Activated T-cell treated with anti-CD3 and anti-CD28 coated beads, Interleukin-2, amount 50 U/mL, for 72 hours (primary cell): ENCODE measurements at places on chromosomes 12 and 14. TPM values are rescaled to one million over a fixed set of nuclear protein-coding genes. Genes with fewer than 3 reads are reported as not detected.

GRCh38 chr14:22448905-22449599 lies 140.0 kb downstream of the DAD1 start:
- DNase-seq = no peak

DNA sequence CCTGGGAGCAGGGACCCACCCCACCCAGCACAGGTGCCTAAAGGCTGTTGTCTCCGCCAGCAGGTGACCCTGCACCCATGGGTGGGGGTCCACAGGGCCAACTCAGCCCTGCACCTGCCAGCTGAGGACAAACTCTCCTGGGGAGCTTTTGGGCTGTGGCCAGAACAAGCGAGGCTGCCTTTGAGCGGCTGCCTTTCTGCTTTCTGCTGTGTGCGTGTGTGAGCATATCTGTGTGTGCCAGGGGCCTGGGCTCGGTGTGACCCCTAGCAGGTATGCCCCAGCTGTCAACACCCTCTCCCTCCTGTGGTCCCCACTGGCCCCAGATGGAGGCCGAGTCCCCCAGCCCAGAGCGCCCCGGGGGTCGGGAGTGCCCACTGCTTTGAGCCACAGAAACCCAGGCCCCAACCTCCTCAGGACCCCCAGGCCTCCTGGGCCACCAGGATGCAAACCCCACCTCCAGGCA lies 25.9 kb upstream of the GPR132 start:
- DNase-seq = no peak

DNA sequence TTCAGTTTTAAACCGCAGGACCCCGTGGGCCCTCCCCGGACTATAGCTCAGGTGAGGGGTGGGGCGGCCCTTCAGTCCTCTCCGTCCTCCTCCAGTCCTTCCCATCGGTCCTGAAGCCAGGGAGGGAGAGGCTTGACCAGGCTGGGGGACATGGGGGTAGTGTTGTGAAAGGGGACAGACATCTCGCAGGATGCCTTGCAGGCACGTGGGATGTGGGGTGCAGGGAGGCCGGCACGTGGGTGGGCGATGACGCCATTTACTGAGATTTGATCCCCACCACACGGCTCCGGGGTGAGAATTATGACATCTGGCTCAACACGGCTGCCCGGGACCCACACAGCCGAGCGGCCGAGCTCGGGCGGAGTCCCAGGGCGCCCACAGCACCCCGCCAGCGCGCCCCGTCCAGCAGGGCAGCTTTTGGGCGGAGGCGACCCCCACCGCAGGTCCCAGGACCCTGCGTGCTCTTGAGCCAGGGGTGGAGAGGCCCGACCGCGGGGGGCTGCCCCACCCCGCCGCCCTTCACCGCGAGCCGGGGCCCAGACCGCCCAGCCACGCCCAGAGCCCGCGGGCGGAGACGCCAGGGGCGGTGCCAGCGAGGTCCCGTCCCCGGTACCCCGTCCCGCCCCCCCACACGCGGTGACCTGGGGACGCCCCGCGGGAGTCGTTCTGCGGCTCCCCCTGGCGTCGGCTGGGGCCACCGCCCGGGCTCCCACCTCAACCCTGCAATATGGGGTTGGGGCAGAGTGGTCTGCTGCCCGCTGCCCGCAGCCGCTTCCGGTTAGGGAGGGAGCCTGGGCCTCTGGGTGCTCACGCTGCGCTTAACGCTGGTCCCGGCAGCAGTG lies 3.3 kb upstream of the EXOC3L4 start:
- peak; percentile 82 for DNase-seq

DNA sequence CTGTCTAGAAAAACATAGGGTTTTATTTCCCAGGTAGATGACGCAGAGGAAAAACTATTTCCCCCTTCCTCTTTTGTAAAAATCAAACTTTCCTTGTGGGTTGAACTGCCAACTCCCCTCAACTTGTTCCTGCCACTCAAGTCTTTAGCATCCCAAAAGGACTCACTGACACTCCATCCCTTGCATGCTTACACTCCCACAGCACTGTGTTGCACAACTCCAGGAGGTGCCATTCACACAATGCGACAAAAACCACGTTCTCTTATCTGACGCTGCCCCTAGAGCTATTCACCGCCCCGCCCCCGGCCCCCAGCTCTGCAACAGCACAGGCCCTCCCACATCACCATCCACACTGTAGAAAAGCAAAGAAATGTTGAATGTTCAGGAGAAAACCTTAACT lies 16.9 kb upstream of the STON2 start:
- DNase-seq = no peak

DNA sequence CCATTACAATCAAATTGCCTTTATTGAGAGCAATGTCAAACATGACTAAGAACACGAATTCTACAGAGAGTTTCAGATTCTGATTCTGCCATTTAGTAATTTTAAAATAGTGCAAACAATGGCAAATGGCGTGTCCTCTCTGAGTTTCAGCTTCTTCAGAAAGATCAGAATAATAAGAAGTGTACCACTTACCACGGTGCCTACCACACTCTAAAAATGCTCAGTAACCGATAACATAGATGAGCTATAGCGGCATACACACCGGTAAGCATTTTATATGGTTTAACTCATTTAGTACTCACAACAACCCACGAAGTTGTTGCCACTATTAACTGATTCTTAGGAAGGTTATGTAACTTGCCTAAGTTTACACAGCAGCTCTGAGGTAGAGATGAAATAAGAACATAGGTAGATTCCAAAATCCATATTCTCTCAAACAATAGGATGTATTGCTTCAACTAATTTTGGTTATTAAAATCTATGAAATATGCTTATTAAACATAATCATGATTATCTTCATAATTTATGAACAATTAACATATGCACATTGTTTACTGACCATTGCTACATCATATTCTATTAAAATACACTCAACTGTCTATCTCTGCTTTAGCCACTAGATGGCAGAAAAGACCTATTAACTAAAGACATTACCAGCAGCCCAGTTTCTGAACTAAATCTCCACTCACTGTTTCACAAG lies 38.3 kb downstream of the SLC6A15 start:
- no peak for DNase-seq

- no peak for DNase-seq
Measured at GRCh38 chr12:66036317-66036716, 94.2 kb downstream of the LLPH start.

GRCh38 chr14:99887407-99887806 lies 94.2 kb downstream of the EML1 start:
- DNase-seq = no peak

DNA sequence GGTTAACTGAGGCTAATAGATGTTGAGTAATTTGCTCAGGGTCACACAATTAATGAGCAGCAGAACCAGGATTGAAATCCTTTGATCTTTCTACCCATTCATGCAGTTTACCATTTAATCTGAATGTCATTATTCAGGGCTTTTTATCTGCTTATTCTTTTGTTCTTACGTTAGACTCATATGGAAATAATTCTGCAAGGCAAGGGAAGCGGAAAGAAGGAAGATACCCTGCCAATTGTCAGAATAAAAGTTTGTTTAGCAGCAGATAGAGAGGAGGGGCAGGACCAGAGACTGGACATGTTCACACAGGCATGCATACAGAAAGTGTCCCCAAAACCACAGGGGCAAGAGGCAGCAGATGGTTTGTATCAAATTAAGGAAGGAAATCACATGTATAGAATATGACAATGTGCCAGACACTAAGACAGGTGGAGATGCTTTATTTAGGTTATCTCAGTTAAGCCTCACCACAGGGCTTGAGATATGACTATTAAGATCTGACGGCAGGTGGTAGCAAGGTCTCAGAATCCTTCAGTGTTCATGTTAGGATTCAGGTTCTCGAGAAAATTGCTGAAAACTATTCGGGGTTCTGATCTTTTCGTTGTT lies 29.8 kb downstream of the BRMS1L start:
- no peak for DNase-seq

- no peak for DNase-seq
Measured at GRCh38 chr12:51281202-51281924, 11.1 kb upstream of the SMAGP start.

DNA sequence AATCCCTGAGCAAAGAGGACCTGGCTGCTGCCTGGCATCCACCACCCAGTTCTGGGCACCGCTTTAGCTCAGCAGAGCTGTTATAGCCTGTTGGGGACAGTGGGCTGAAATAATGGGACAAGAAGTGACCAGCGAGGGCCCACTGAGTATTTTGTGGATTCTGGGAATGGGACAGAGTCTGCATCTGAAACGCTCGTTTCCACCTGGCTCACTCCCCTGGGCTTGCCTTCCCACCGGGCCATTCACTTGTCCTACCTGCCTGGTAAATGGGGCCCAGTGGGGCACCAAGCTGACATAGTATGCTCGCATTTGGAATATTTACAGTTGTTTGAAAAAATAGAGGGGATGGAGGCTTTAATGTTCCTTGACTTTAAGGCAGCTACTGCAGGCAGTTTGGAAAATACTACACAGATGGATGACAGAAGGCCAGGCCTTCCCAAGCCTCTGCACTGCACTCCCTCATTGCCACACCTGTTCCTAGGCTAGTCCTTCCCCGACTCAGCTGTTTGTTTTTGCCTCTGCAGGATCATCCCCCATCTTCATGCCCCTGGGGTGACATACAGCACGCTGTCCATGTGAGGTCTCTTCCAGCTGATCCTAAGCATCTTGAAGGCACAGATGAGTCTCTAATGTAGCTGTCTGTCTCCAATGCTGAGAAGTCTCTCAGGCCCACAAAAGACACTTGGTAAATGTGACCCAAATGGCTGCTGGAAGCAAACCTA lies 61.3 kb upstream of the DICER1 start:
- no peak for DNase-seq

- peak; percentile 61 for DNase-seq
Measured at GRCh38 chr12:122399592-122400373, 22.7 kb downstream of the CLIP1 start.

DNA sequence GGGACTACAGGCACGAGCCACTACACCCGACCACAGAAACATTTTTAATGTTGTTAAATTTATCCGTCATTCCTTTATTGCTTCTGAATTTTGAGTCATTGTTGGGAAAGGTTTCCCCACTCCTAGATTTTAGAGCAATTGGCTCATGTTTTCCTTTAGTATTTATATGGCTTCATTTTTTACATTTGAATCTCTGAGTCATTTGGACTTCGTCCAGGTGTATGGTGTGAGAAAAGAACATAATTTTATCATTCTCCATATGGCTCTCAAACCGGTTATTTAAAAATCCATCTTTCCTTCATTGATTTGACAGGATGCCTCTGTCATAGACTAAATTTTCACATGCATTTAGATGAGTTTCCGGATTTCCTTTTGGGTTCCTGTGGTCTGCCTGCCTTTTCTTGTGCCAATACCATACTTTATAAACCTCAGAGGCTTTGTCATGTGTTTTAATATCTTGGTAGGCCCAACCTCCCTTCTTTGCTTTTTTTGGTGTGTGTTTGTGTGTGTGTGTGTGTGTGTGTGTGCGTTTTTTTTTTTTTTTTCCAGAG lies 30.9 kb downstream of the LRTM2 start:
- no peak for DNase-seq

DNA sequence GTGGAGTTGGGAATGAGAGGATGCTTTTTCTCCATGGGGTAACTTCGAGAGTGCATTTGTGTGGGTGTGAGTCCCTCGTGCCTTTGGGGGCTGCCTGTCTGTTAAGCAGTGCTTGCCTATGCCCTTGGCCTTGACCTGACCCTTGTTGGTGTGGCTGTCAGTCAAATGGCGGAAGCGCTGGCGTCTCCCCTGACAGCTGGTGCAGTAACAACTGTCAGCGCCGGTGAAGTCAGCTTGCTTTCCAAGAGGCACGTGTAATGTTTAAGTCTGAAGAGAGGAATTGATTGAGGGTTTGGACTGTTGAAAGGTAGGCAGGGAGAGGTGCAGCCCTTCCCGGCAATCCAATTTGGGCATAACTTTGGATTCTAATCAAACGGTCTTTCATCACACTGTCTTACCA lies 211.3 kb downstream of the AACS start:
- DNase-seq = no peak

GRCh38 chr14:62778852-62779251 lies 266.4 kb downstream of the KCNH5 start:
- DNase-seq = no peak

- no peak for DNase-seq
Measured at GRCh38 chr12:12294215-12295005, 27.6 kb upstream of the LRP6 start.

DNA sequence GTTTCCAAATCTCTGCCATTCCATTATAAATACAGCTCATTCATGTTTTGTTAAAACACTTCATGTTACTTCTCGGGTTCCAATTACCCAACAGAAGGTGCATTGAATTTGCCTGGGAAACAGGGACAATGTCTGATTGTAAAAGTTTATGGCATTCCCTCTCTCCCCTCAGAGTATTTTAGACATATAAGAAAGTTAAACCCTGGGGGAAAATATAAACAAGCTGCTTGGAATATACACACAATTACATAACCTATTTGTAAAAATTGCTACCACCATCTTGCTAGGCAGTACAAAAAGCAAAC lies 60.0 kb downstream of the BTG1 start:
- no peak for DNase-seq

- DNase-seq = no peak
Measured at GRCh38 chr12:43805149-43805859, 813 bp downstream of the TWF1 start.

GRCh38 chr14:88998027-88998426 lies 173.6 kb downstream of the TTC8 start:
- DNase-seq = no peak

GRCh38 chr14:103192246-103192840 lies 69.1 kb downstream of the TNFAIP2 start:
- DNase-seq = no peak

DNA sequence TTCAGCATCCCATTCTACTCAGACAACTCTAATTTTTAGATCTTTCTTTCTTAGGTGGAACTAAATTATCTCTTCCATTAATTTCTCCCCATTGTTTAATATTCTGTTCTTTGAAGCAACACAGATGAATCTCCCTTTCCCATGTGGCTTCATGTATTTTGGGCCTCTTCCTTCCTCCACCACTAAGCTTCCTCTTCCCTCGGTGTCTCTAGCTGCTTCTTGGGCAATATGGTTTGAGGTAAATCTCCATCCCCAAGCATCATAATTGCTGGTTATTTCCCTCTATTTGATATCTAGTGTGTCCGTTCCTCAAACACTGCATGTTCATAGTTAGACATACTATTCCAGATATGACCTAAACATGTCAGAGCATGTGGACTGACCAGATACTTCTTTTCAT lies 119.2 kb downstream of the PELI2 start:
- no peak for DNase-seq

Gene MDP1
- total RNA-seq = 16.8 TPM

Gene CAPZA3
- not detected for total RNA-seq

Gene LTB4R2
- total RNA-seq = 23.4 TPM

Gene CLEC6A
- not detected for total RNA-seq

Gene COX8C
- 1.2 TPM for total RNA-seq

Gene SSPN
- total RNA-seq = not detected

Gene KRT78
- not detected for total RNA-seq
